NCI-H1930 (cell line): ENCODE measurements at places on chromosomes 11 and 22.

GRCh38 chr11:2825261-2825888 lies 60.2 kb downstream of the CDKN1C start:
- no peak for DNase-seq

DNA sequence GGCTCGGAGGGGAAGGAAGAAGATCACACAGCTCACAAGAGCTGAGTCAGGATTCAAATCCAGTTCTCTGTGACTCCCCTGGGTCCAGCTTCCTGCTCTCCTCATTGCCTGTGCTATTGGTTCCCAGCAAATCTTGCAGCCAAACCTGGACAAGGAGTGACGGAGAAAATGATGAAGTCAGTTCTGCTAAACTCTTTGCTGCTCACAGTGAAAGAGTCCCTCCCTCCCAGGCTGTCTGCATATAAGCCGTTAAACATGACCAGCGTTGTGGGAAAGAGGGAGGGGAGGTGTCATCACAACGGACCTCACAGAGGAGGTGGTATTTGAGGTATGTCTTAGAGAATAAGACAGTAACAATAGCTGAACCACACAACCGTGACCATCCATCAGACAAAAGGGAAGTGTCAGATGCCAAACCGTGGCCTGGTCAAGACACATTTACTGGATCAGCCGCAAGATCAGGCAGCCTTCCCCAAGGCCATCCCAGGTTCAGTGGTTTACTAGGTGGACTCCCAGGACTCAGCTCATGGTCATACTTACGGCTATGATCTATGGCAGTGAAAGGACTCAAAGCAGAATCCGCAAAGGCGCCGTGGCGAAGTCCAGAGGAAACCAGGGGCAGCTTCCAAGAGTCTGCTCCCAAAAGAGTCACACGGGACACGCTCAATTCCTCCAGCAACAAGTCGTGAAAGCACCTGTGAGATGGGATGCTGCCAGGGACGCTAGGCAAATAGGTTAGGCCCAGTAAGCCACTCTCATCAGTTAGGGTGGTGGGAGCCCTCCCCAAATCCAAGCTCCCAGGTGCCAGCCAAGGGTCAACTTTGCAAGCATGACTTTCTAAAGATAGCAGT lies 2.8 kb upstream of the CYTH4 start:
- no peak for DNase-seq

DNA sequence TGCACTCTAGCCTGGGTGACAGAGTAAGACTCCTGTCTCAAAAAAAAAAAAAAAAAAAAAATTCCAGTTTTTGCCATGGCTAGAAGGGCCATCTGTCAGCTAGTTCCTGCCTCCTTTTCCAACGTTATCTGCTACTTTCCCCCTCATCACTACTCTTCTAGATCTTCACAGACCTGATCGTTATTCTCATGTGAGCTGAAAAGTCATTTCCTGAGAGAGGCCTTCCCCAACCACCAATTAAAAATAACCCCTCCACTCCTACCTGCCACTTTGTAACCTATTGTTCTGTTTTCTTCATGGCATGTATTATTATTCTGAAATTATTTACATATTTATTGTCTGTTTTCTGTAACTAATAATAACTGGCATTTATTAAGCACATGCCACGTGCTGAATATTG lies 24.2 kb downstream of the SGSM3 start:
- DNase-seq = no peak

DNA sequence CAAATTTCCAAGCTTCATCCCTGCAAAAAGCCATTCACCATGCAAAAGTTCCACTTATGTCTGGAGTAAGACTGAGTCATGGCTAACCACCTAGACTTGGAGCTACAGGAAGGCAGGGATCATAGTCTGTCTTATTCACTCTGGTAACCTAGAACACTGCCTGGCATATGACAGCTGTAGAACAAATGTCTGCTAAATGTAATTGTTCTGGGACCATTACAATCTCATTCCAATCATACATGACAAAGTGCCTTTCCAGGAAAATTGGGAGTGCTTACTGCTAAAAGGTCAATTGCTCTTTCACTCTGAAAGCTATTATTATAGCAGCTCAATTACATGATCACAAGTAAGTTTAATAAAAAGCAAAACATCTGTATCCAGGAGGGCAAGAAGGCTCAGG lies 99.1 kb upstream of the CHRM4 start:
- DNase-seq = no peak

DNA sequence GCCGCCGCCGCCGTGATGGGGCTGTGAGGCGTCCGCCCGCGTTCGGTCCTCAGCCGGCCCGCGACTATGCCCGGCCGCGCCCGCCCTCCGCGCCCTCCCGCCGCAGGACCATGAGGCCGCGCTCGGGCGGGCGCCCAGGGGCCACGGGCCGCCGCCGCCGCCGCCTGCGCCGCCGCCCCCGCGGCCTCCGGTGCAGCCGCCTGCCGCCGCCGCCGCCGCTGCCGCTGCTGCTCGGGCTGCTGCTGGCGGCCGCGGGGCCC lies 215 bp downstream of the ZNRF3 start:
- no peak for DNase-seq

DNA sequence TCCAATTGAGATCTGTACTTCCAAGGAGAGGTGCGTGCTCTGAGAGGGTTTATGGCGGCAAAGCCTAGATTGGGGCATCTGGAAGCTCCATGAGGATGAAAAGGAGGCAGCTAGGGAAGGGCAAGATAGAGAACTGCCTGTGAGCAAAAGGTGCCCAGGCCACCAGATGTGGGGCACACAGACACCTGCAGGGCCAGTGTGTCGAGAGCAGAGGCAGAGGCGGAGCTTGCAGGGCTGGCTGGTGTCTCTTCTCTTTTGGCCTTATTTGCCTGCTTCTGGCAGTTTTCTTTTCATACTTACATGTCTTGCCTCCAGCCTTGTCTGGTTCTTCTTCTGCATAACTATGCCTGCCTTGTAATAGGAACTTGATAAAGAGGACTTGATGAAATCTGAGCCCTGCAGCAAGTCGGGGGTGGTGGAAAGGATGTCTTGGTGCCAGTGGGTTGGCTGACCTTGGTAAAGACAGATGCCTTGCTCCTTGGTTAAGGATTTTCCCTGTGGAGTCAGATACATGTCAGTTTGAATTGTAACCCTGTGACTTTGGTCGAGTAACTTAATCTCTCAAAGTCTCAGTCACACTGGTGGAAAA lies 680.3 kb downstream of the NTM start:
- no peak for DNase-seq

DNA sequence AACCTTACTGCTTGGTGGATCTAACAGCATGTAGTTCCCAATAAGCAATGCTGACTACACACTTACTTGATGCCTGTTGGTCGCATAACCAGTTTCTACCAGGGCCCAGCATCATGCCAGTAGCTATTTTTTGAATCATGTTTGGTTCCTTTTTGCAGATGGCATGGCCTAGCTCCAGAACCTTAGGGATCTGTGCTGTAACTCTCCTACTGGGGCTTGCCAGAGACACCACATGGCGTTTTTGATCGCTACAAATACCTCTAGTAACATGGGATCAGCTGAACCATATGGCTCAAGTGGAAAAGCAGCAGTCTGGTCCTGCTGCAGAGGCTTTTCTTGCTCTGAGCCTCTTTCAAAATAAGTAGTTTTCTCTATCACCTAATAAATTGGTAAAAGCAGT lies 654.6 kb upstream of the API5 start:
- DNase-seq = no peak

GRCh38 chr11:82930229-82930628 lies 28.7 kb downstream of the DDIAS start:
- no peak for DNase-seq

- DNase-seq = no peak
These were observed 3.4 kb downstream of the FJX1 start for GRCh38 chr11:35621620-35622019.

DNA sequence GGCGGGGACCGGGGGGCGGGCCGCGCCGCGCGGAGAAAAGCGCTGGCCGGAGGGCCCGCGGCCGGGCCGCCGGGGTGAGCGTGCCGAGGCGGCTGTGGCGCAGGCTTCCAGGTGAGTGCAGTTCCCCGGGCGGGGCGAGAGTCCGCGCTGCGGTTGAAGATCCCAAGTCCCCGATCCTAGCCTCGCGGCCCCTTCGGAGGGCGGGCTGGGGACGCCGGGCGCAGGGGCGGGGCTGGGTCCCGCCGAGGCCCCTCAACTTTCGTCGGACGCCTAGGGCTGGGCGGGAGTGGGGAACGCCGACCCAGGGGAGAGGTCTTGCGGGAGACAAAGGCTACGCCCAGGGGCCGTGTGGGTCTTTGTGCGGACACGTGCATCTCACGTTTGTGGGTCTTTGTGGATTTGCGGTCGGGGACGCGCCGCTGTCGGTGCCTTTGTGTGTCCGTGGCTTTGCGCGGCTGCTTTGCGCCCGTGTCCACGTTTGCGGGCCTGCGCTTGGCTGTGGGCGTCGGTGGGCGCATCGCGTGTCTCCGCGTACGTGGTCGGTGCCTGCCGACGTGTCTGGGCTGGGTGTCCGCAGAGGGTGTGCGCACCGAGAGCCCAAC lies at the start of gene TSKU:
Gene TSKU (plus strand): TSS at position 63 of the 602 bp plus-strand sequence. CDS start 12,261 bp downstream, outside the sequence.
- DNase-seq = no peak

DNA sequence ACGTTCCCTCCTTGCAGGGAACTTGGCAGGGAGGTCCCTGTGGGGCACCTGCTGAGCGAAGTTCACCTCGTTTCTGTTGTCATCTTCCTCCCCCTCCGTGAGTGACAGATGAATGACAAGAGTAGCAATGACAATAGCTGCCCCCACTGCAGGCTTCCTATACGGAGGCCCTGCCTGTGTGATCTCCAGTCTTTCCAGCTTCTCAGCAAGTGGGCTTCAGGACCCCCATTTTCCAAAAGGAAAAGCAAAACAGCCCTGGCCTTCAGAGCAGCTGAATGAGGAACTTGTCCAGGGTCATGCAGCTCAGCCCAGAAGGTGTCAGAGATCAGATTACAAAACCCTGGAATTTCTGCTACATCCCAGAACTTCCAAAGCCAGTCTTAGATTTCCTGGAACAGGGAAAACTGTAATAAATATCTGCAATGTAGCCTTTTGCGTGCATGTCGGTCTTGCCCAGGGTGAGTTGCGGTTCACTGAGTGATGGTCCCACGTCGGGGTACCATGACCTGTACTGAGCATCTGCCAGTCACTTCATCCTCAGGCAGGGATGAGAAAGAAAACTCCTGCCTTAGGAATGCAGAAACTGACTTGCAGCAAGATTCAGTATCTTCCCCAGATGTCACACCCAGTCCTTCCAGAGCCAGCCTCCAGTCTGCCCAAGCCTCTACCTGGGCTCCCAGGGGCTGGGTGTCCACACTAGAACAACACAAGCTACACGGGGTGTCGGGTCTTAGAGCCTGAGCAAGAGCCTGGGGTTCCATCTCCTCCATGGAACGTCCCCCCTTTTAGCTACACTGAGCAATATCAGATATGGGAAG lies 1457.0 kb downstream of the BRD1 start:
- DNase-seq = no peak

- DNase-seq = no peak
These were observed 85.8 kb upstream of the NARS2 start for GRCh38 chr11:78660471-78660870.

DNA sequence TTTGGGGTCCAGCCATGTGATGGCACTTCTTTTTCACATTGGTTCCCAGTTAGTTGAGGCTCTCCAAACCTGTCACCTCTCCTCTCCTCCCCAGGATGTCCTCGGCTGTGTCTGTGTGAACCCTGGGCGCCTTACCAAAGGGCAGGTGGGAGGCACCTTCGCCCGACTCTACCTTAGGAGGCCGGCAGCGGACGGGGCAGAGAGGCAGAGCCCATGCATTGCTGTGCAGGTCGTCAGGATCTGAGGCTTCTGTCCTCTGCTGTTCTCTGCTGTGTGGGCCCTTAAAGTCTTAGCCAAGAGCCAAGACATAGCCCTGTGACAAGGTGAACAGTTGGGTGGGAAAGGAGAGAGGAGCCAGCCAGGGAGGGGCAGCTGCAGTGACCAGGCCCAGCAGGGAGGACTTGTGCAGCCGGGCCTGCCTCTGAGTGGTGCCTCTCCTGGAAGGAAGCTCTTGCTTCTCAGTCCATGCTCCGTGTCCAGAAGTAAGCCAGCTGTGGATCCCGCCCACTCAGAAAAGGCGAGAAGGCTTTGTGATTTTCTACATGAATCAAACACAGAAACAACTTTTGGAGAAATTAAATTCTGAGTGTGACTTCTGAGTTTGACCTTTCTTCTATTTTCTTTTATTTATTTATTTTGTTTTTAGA lies 17.5 kb upstream of the CDC42EP2 start:
- no peak for DNase-seq

DNA sequence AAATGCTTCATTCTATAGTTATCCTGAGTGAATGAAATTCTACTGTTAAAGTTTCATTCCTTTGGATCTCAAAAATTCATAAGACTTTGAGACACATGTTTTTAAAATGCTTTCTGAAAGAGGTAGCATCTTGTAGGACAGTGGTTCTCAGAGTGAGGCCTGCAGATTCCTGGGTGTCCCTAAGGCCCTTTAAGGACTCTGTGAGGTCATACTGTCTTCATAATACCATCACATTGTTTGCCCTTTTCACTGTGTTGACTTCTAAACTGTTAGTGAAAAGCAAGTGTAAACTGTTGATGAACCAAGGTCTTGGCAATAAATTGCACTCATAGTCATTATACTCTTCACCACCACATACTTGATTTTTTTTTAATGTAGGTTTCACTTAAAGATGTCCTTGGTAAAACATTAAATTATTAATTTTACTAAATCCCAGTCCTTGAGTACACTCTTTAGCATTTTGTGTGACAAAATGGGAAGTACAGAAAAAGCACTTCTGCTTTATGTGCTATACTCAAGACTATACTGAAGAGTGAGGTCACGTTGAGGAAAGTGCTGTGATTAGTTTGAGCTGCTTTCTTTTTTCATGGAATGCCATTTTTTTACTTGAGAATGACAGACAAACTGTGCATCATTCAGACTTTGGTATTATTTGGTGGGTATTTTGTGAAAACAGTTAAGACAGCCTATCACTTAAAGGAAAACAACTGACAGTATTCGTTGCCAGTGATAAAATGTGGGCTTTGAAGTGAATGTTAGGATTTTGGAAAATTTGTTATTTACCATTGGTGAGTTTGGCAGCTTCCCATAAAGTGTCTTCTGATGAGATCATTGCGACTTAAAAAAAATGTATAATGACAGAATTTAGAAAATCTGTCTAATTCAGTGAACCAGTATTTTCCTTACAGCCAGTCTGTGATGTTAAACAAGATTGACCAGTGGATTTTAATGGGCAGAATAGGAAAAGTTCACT lies 61.1 kb downstream of the SPECC1L start:
- DNase-seq = no peak

- DNase-seq = no peak
These were observed 12.0 kb downstream of the CCKBR start for GRCh38 chr11:6271598-6271997.

DNA sequence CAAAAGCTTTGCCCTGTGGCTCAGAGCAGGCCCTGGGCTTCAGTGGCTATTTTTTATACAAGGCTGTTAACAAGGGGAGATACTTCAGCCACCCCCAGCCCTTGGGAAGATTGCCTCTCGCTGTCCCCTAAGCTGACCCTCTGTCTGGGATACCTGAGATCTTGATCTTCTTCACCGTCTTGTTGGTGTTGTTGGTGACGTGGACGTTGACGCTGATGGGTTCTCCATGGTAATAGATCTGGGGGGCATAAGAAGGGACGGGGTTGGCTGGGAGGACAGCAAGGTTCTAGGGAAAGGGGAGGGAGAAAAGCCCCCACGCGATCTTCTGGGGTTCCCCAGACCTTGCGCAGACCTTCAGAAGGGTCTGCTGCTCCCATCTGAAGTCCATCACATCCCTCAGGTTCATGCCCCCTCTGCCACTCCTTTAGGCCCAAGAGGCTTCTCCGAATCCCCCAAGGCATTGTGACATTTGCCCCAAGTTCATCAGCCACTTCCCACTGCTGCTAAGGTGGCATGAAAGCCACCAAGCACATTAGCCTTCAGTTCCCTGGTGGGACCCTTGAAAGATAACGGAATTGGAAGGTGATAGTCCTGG lies 36.7 kb downstream of the TPBGL start:
- no peak for DNase-seq
